ENCODE measurements at places on chromosomes 16 and 17.

DNA sequence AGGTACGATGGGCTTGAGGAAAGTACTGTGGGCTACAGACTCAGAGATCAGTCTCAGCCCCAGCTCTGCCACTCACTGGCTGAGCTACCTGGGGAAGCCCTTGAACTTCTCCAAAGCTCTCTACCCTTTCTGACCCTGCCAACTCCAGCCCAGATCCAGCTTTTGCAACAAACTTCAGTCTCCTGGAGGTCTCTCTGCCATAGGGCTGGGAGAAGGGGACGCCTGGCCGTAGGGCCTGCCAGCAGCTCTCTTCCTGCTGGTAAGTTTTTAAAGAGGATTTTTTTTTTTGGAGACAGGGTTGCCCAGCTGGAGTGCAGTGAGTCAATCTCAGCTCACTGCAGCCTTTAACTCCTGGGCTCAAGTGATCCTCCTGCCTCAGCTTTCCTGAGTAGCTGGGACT is 11.5 kb downstream of the INPP5K start:
- no peak for DNase-seq

DNA sequence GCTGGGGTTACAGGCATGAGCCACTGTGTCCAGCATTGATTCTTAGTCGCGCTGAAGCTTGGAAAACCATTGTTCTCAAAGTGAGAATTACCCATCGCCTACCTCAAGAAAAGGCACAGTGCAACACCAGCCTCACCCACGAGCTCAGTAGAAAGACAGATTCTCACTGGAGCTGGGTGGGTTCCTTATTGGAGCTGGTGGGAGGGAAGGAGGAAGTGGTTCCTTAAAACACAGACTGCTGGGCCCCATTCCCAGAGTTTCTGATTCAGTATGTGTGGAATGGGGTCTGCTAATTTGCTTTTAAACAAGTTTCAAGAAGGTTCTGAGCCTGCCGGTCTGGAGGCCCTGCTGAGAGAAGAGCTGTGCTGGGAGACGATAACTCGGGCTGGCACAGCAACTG is 264.7 kb downstream of the ENGASE start:
- no peak for DNase-seq

- DNase-seq: no peak
Measured at GRCh38 chr17:36153895-36154610, 22.4 kb downstream of the TBC1D3B start.

DNA sequence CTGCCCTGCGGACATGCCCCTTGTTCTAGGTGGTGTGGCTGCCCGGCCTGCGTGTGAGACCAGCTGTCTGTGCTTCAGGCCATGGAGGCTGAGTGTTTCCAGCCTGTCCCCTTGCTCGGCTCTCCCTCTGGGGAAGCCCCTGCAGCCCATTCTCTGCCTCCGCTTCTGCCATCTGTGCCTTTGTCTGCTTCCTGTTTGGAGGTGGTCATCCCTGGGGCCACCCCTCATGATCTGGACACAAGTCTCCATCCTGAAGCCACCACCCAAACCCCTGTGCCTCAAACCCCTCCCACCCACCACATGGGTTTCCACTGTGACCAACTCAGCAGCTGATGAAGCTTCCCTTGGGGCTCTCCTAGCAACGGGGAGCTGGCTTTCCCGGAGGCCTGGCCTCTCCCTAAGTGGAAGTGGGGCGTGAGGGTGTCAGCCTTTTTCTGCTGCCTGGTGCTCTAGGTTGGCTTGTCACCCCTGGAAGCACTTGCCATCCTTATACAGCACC is 184.9 kb downstream of the SEC14L1 start:
- no peak for DNase-seq

GRCh38 chr16:69941251-69942098 is 9.7 kb upstream of the CLEC18A start:
- DNase-seq: no peak

DNA sequence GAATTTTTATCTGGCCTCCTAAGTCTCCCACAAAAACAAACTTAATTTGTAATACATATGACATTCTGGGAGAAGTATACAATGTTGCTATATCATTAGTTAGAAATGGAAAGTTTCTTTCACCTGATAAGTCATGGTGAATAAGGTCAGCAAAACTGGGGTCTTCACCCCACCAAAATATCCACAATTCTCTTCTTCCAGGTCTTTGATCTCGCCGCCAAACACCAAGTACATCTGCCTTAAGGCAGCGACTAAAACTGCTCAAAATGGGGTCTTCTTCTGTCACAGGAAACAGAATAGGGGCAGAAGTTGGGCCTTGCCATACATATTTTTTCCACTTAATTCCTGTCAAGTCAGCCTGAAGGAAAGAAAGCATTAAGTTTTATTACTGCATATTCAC is 2.1 kb downstream of the MED13 start:
- DNase-seq: no peak

GRCh38 chr17:29949696-29950095 is 8.3 kb downstream of the EFCAB5 start:
- DNase-seq: no peak

DNA sequence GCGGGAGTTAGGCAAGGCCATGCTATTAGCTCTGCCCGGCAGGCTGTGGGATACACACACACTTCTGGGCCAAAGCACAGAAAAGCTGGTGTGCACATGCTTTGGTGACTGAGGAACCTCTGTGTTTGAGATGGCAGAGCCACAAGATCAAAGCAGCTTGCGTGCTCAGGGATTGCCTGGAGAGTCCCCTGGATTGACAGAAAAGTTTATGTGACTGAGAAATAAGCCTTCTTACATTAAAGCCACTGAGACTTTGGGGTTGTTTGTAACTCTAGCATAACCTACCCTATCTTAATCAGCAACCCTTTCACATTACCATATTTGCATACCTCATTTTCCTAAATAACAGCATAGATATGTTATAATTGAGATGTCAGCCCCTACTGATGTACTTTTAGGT is 69.3 kb downstream of the MYO1D start:
- DNase-seq: no peak

- no peak for DNase-seq
Measured at GRCh38 chr16:24349320-24349719, 93.2 kb downstream of the CACNG3 start.

GRCh38 chr17:48100591-48101011 is 677 bp downstream of the CBX1 start:
- no peak for DNase-seq

- DNase-seq: no peak
Measured at GRCh38 chr17:3935140-3935542, 18.9 kb upstream of the P2RX1 start.

GRCh38 chr17:32266389-32267301 is 1.0 kb downstream of the RHBDL3 start:
- no peak for DNase-seq

DNA sequence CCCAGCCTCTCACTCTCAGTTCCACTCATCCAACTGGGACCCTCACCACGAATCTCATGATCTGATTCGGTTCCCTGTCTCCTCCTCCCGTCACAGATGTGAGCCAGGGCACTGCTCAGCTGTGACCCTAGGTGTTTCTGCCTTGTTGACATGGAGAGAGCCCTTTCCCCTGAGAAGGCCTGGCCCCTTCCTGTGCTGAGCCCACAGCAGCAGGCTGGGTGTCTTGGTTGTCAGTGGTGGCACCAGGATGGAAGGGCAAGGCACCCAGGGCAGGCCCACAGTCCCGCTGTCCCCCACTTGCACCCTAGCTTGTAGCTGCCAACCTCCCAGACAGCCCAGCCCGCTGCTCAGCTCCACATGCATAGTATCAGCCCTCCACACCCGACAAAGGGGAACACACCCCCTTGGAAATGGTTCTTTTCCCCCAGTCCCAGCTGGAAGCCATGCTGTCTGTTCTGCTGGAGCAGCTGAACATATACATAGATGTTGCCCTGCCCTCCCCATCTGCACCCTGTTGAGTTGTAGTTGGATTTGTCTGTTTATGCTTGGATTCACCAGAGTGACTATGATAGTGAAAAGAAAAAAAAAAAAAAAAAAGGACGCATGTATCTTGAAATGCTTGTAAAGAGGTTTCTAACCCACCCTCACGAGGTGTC is 26.6 kb downstream of the STH start:
- DNase-seq: no peak

- DNase-seq: no peak
Measured at GRCh38 chr17:20184977-20185619, 175.9 kb downstream of the SPECC1 start.

GRCh38 chr17:4397840-4398239 is 31.4 kb upstream of the UBE2G1 start:
- DNase-seq: no peak

- DNase-seq: no peak
Measured at GRCh38 chr17:66747578-66748275, 87.2 kb upstream of the CACNG5 start.

GRCh38 chr16:31242206-31242605 is 17.6 kb upstream of the ITGAM start:
- no peak for DNase-seq

GRCh38 chr17:35368081-35368830 is 5.2 kb downstream of the SLFN11 start:
- no peak for DNase-seq

DNA sequence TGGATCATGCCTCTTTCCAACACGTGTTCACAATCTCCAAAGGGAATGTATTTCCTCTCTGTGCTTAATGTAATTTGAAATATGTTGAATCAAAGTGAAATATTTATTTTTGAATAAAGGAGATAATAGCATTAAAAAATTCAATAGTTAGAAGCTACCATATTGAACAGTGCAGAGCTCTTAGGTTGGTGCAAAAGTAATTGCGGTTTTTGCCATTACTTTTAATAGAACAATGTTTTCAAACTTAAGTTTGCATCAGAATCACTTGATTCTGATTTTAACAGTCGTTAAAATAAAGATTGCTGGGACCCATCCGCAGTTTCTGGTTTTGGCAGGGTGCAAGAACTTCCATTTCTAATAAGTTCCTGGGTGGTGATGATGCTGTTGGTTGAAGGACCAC is 10.0 kb upstream of the MEIOC start:
- no peak for DNase-seq

DNA sequence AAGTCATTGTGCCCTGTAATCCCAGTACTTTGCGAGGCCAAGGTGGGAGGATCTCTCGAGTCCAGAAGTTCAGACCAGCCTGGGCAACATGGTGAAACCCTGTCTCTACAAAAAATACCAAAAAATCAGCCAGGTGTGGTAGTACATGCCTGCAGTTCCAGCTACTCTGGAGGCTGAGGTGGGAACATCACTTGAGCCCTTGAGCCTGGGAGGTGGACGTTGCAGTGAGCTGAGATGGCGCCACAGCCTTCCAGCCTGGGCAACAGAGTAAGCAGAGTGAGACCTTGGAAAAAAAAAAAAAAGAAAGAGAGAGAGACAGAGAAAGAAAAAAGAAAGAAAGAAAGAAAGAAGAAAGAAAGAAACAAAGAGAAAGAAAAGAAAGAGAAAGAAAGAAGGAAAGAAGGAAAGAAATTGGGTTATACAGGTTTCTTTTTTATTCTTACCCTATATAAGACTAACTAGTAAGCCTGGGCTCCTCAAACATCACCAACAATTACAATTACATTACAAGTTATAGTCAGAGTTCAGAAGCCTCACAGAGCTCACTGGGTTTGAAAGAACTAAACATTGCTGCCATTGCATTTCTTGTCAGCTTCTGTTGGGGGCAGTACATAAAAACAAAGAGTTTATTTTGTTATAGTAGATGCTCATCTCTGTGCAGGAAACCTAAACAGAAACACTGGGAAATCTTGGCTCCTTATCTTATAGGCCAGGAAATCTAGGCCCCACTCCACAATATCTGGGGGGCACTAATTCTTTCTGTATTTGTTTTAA is 6.7 kb upstream of the ABCA9 start:
- no peak for DNase-seq

GRCh38 chr16:4684058-4684715 is 9.2 kb upstream of the NUDT16L1 start:
- DNase-seq: no peak

- no peak for DNase-seq
Measured at GRCh38 chr16:52440248-52440647, 106.7 kb downstream of the TOX3 start.

DNA sequence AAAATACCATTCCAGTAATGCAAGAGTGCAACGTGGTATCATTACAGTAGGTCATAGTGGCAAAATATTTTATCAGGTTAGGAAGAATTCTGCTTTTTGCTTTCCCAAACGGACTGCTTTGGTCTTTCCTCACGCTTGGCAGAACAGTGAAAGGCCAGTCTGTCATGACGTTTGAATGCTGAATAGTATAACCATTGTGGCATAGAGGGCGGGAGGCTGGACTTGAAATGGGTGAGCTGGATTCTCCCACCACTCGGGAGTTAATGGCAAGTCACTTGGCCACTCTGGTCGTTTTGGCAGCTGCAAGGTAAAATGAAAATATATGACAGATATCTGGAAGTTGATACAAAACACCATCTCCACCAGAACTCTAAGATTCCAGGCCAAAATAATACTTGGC is 391.2 kb downstream of the MAF start:
- DNase-seq: no peak

DNA sequence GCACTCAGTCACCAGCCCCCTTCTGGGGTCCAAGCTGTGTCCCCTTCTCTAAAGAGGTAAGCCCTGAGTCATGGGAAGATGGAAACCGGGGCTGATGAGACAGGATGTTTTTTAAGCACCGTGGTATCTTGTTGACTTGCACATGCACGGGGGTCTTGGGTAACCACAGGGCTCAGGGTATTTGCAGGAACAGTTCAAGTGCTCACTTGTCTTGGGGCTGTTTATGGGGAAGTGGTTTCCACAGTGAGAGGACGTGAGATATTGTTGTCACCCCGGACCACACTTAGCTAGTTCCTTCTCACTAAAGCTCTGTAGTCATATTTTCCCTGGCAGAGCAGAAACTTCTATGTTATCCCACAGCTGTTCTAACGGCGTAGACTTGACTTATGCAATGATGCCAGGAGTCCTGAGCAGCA is 7.7 kb downstream of the CCL3L1 start:
- no peak for DNase-seq

DNA sequence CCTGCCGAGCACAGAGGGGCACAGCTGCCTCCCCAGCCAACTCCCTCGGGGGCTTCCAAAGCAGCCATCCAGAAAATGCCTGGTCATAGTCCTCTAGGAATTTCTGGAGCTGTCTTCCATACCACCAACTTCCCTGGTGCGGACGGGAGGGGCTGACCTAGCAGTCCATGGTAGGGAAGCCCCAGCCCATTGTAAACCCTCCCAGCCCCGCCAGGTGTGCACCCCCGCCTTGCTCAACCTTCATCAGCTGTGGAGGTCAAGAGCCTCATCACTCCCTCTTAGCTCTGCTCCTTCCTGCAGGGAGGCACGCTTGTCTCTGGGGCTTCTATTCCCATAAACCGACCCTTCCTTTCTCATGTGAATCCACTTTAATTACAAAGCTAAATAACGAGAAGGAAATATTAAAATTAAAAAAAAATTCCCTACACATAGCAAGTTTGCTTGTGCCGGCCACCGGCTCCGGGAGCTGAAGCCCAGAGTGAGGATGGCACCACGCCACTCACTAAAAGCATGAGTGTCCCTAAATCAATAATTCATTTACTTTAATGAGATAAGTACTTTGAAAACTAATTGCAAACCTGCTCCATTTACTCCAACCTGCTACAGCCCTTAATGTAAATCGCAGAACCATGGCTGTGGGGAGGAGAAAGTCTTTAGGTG is 181.4 kb downstream of the ENGASE start:
- DNase-seq: no peak

DNA sequence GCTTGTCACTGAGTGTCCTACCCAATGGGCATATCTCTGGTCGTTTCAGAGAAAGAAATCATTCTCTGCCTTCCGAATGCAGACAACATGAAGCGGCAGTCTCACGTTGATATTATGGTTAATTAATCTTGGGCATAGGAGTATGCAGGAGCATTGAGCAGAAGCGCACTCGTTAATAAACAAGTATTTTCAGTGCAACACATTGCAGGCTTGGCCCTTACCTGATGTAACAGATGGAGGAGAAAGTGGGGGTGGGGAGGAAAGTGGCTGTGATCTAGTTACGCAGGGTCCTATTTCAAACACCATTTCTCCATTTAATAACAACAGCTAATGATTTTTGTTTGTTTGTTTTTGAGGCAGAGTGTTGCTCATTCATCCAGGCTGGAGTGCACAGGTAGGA is 414.0 kb upstream of the RBFOX1 start:
- DNase-seq: no peak
